ENCODE measurements at places on chromosomes 3 and 15. TPM values are rescaled to one million over a fixed set of nuclear protein-coding genes. Genes with fewer than 3 reads are reported as not detected.

Gene TRANK1
- total RNA-seq: 21.3 TPM

Gene HESX1
- 0.42 TPM for total RNA-seq

Gene ZDHHC19
- not detected for total RNA-seq

Gene TMEM207
- total RNA-seq: not detected

Gene PLA2G4D
- 0.24 TPM for total RNA-seq

Gene SELENOS
- total RNA-seq: 121 TPM

Gene TMOD2
- 2.4 TPM for total RNA-seq

Gene CCR4
- total RNA-seq: 0.49 TPM

Gene LPCAT4
- total RNA-seq: 174 TPM

Gene ACVR2B
- total RNA-seq: 6.4 TPM

Gene AADACL2
- total RNA-seq: not detected

Gene CHD2
- total RNA-seq: 87.5 TPM

Gene TEX55
- total RNA-seq: not detected

Gene THSD4
- total RNA-seq: 18.8 TPM

Gene TYRO3
- total RNA-seq: 3.2 TPM

Gene HAUS2
- 21.3 TPM for total RNA-seq

Gene CDHR4
- not detected for total RNA-seq

Gene CRYGS
- 2.6 TPM for total RNA-seq

Gene CFAP92
- total RNA-seq: 1.2 TPM

Gene FOXL2
- total RNA-seq: not detected

Gene SUSD5
- 0.17 TPM for total RNA-seq

Gene TMEM158
- 2.3 TPM for total RNA-seq

Gene CCR3
- not detected for total RNA-seq

Gene FANCD2OS
- total RNA-seq: not detected

Gene ANKUB1
- not detected for total RNA-seq

Gene GANC
- 47.6 TPM for total RNA-seq

Gene GRM7
- 0.15 TPM for total RNA-seq

Gene GOLGA6B
- not detected for total RNA-seq

Gene ZNF654
- 24.5 TPM for total RNA-seq

Gene ATP2C1
- 67.7 TPM for total RNA-seq

Gene POU1F1
- total RNA-seq: not detected

Gene CHST14
- 3.9 TPM for total RNA-seq

Gene TERC
- total RNA-seq: 9.6 TPM

Gene PRR20G
- not detected for total RNA-seq

Gene HDGFL3
- 16.7 TPM for total RNA-seq

Gene GABRB3
- 0.72 TPM for total RNA-seq

Gene SHC4
- 0.30 TPM for total RNA-seq

Gene HRH1
- total RNA-seq: 20.4 TPM
